Ovary (tissue), 10 donors: ENCODE measurements at places on chromosomes 2 and 18. TPM values are rescaled to one million over a fixed set of nuclear protein-coding genes. Genes with fewer than 3 reads are reported as not detected.
A peak's percentile ranks its signal among the peaks of the same experiment; 100 is the strongest.

DNA sequence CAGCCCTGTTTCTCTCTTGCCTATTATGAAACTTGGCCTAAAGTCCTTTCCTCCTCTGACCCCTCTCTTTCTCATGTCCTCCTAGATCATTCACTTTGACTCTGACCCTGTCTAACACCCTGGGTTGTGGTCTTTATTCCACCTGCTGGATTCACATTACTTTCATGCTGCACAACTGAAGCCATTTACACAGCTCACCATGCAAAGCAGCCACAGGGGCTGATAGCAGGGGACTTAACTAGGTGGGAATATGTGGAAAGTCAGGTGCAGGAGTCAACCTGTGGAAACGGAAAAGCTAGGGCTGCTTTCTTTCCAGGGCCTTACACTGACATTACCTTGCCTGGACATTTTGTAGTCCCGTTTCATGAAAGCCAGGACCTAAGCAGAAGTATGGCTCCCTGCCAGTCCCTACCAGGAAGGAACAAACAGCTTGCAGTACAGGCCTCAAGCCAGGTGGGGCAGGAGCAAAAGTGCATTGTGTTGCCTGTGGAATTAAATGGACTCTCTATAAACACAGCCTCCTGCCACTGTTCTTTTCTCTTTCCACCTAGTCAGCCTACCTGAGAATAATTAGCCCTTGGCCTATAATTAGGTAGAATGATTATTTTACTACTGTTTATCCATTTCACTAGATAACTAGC is 11.8 kb downstream of the MAPRE3 start:
- peak; percentile 78 for DNase-seq

DNA sequence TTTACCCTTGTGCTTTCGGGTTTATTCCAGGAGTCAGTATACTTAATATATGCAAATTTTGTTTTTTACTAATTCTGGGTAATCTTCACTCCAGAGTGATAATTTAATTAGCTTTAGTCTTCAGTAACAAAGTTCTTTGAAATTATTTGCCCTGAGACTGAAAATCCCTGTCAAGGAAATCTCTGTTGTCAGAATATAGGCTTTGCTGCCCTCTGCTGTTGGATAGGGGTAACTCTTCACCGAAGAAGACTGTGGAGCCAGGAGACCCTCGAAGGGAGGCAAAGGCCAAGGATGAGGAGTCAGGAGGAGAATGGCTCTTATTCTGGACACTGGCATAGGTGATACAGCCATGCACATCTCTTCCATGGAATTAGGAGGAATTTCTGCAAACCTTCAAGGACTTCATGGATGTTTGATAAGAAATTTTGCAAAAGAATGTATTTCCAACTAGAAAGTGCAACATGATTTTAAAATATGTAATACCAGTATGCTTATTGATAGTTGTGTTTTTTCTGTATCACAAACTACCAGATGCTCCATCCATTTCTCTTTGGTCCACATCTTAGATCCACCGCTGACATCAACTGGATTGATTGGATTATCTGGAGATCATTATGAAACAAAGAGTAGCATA is 182.3 kb downstream of the RDH14 start:
- DNase-seq: no peak

DNA sequence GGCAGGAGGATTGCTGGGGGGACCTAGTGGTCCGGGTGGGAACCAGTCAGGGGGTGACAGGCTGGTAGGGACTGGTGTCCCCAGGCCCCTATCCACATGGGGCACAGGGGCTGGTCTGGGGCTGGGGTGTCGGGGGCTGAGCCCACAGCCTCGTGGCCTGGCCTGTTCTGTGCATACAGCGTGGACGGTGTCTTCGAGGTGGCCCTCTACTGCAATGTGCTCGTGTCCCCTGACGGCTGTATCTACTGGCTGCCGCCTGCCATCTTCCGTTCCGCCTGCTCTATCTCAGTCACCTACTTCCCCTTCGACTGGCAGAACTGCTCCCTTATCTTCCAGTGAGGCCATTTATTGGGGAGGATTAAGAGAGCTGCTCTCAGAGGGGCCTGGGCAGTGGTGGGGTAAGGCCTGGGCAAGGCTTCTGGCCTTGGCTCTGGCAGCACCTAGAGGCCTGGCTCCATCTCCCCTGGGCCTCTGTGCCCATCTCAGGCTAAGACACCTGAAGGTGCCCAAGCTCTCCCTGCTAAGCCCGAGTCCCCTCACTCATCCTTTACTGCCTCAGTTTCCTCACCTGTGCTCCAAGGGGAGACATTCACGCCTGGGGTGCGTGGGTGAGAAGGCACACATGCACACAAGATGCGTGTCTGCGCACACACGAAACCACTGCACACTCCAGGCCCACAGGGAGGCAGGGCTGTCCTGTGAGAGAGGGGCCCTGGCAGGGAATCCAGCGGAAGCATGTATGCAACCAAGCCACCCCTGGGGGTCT is 1.9 kb downstream of the CHRNG start:
- DNase-seq: no peak

- DNase-seq: no peak
These were observed 81.4 kb downstream of the CABYR start for GRCh38 chr18:24220318-24220688.

DNA sequence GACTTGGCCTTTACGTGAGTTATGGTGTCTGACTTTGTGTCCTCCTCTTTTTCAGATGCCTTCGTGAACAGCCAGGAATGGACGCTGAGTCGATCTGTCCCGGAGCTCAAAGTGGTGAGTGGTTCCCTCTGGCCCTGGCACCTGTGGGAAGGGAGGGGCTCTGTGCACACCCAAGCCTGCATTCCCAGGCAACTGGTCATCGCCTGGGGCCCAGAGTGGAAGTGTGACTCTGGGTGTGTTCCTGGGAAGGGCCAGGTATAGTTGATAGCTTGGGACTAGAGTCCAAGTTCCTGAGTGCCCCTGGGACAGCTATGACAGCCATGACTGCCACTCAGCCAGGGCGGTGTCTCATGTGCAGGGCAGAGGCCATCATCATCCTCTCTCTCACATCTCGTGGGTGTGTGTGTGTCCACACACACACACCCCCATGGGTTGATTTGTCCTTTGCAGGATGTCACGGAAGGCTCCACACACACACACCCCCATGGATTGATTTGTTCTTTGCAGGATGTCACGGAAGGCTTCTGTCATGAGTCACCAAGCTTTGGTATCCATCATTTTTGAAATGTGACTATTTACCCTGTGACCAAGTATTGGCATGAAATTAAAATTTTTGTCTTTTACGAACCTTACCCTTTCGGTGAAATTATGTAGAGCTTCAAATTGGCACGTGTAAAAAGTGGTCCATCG is 215.4 kb downstream of the AGAP1 start:
- no peak for DNase-seq

DNA sequence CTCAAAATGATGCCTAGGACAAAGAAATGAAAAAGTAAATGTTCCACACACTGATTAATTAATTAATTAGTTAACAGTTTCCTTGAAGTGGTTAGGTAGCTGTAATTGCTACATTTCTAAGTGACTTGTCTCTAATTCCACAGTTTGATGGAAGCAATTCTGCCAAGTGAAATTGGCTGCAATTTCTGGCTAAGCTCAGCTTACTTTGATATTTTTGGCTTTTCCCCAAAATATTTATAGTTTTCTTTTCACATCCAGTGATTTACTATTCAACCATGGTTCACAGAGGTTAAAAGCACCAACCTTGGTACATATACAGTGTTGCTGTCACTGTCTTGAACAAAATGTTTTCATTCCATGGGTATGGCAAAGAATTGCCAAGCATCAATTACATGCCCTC is 459.5 kb upstream of the CDH20 start:
- no peak for DNase-seq

DNA sequence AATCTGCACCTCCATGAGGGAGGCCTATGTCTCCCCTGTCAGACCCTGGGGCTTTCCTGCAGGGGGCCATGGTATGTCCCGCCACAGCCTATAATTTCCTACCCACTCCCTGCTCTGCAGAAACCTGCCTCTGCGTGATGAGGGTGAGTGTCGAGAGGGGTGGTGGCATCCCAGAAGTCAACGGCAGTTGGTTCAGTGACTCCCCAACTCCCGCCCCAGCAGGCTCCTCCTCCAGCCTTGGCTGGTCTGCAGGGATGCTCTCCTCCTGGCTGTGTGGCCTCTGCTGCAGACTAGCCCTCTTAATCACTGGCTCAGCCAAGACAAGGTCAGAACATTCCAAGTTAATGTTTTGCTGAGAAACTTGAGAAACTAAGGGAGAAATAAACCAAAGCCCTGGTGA is 13.3 kb downstream of the CELF4 start:
- no peak for DNase-seq

- no peak for DNase-seq
These were observed 298.2 kb downstream of the EIPR1 start for GRCh38 chr2:3079466-3079865.

GRCh38 chr2:10393640-10393982 is 54.5 kb downstream of the ODC1 start:
- no peak for DNase-seq

GRCh38 chr18:32289483-32290075 is 99.7 kb downstream of the MEP1B start:
- no peak for DNase-seq

Gene TNFAIP6
- 0.88 TPM for polyA plus RNA-seq

Gene CDK5R2
- polyA plus RNA-seq: not detected

Gene SLC30A3
- polyA plus RNA-seq: 0.38 TPM

Gene CPO
- 0.17 TPM for polyA plus RNA-seq

Gene REG3A
- polyA plus RNA-seq: not detected
